ENCODE measurements at places on chromosomes 4 and X.

GRCh38 chrX:45031830-45032378, 158.9 kb downstream of the KDM6A start:
- DNase-seq, result no peak

DNA sequence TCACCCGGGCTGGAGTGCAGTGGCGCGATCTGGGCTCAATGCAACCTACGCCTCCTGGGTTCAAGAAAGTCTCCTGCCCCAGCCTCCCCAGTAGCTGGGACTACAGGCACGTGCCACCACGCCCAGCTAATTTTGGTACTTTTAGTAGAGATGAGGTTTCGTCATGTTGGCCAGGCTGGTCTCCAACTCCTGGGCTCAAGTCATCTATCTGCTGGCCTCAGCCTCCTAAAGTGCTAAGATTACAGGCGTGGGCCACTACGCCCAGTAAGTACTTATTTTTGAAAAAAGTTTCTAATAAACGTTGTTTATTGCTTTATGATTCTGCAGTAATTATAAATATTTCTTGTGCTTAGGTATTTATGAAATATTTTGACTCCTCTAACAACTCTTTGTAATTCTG, 4.3 kb upstream of the PCSK1N start:
- DNase-seq, result no peak

GRCh38 chr4:87839592-87839946, 6.8 kb downstream of the MEPE start:
- no peak for DNase-seq

GRCh38 chrX:146863566-146863965, 49.0 kb upstream of the CXorf51A start:
- no peak for DNase-seq

DNA sequence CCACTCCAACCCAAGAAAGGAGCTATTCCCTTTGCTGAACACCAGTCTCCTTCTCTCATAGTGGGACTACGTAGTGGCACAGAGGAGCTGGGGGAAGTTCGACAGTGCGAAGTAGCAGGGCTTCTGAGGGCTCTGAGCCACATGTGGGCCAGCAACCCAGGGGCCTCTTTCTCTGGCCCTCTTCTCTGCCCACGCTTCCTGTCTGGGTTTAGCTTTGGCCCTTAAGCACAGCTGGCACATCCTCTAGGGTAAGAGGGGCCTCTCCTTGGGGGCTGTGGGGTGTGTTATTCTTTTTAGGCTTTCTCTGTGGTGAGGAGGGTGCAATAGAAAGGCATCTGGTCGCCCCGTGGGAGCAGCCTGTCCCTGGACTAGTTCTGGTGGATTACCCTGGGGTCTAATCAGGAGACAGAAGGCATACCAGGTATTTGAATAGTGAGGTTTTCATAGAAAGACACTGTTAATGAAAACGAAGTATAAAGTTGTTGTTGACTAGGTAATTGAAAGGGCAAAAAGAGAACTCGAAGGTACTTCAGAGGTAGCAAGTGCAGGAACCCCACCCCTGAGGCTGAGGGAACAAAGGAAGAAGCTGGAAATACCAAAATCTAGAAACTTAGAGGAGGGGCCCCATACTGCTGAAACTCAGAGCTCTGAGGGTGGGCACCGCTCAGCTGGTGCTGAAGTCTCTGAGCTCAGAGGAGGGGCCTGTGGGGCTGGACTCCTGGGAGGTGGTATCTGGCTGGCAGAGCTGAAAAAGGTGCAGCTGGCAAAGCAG, 151.9 kb upstream of the RPS6KA3 start:
- no peak for DNase-seq

DNA sequence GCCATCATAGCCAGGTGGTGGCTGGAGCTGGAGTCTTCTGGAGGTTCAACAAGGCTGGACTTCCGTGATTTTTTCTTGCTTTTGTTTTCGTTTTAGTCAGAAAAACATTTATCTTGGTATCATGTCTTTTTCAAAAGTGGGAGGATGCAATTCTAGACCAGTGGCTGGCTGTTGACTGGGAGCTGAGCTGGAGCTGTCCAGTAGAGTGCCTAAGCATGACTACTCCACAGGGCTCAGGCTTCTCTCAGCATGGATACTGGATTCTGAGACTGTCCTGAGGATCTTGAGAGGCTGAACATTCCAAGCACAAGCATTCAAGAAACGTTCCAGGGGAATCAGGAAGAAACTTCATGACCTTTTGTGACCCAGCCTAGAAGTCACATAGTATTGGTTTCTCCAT, 598.1 kb downstream of the MID1IP1 start:
- no peak for DNase-seq

- DNase-seq, result peak; percentile 67
These were observed 315.6 kb downstream of the GPAT3 start for GRCh38 chr4:83851261-83852084.

- no peak for DNase-seq
These were observed 126.9 kb downstream of the LRBA start for GRCh38 chr4:150888217-150888616.

All from Daoy (cell line).